NCI-H1105 (cell line): ENCODE measurements at places on chromosomes 12 and 14.

DNA sequence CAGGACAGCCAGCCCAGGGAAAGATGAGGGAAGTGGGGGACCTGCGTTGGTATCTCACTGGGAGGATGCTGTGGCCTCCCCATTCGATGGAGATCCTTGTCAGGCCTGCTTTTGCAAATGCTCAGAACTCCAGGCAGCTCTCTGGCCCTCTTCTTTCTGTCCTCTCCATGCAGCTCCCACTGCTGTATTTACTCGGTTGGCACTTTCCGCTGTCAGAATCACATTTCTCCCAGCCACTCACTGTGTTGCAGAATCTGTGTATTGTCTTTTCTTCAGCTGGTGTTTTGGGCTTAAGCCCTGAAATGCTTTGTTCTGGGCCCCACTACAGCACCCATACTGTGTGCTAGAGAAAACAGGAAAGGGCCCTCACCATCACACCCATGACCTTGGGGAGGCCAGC lies 401.1 kb downstream of the RGS6 start:
- no peak for DNase-seq

GRCh38 chr12:126033751-126034150 lies 968.5 kb downstream of the AACS start:
- no peak for DNase-seq

DNA sequence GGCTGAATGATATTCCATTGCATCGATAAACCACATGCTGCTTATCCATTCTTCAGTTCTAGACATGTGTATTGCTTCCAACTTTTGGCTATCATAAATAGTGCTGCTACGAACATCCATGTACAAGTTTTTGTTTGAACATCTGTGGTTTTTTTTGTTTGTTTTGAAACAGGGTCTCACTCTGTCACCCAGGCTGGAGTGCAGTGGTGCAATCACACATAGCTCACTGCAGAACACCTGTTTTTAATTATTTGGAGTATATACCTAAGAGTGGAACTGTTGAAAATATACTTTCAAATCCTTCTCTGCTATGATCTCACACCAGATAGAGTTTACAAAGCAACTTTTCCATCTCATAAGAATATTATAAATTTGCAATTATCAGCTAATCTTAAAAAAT lies 124.2 kb downstream of the TTC7B start:
- no peak for DNase-seq

DNA sequence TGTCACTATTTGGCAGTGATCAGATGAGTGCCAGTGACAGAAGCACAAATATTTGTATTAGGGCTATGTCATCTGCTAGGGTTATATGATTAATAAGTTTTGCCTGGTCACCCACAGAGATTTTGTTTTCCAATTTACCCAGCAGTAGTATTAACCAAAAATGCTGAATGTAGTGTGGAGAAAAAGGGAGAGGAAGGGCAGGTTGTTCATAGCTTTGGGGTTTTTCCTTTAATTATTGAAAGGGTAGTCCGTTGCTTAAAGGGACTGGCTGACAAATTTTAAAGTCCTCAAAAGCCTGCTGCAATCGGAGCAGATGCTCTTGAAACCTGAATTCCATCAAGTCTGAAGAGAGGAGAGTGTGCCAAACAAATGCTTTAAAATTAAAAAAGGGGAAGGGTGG lies 237.9 kb upstream of the CCDC196 start:
- no peak for DNase-seq

GRCh38 chr12:86711731-86712130 lies 455.5 kb upstream of the MGAT4C start:
- no peak for DNase-seq

GRCh38 chr12:122870867-122871664 lies 24.9 kb downstream of the VPS37B start:
- no peak for DNase-seq

- DNase-seq: no peak
Measured at GRCh38 chr12:100995771-100996170, 201.2 kb downstream of the ANO4 start.

DNA sequence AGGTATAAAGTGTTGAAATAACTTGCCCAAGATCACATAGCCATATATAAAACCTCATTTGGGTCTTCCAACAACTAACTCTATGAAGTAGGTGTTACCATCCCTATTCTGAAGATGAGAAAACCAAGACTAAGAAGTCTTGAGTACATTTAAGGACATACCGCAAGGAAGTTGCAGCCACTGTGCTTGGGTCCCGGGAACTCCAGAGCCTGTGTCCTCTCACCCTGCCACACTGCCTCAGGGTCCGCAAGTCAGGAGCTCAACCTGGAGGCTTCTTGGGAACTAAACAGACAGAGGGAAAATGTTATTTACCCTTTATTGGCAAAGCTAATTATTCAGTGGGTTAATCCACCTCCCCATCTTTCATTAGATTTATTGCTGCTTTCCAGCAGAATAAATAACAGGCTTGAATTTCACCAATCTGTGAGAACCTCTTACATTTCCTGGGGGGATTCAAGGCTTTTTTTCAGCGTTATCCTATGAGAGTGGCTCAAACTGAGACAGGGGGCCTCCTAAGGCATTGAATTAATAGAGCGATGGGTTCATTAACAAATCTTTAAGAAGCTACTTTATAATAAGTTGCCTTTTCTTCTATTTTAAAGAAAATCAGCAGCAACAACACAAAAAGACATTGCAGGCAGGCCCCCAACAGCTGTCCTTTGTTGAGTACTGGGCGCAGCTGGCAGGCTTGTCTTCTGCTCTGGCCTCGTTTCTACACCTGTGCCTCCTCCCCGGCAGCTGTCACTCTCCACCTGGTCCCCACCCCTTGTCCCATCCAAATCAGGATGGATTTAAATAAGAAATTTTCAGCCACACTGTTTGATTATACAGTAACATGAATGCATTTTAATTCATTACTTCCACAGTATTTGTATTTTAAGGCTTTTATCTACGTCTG lies 25.3 kb downstream of the PHLDA1 start:
- DNase-seq: peak; percentile 59

DNA sequence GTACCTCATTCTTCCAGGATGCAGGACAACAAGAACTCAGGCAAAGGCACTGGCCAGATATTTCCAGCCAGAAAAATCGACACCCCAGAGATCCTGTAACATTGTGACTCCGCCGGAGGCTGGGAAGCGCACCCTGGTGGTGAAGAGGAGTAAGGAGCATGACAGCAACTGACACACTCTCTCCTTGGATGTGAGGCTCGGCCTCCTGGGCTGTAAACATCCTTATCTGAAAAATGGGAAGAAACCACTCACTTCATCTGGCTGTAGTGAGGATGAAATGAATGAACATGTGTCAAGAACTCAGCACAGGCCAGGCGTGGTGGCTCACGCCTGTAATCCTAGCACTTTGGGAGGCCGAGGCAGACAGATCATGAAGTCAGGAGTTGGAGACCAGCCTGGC lies 27.5 kb downstream of the TCHP start:
- peak; percentile 15 for DNase-seq

DNA sequence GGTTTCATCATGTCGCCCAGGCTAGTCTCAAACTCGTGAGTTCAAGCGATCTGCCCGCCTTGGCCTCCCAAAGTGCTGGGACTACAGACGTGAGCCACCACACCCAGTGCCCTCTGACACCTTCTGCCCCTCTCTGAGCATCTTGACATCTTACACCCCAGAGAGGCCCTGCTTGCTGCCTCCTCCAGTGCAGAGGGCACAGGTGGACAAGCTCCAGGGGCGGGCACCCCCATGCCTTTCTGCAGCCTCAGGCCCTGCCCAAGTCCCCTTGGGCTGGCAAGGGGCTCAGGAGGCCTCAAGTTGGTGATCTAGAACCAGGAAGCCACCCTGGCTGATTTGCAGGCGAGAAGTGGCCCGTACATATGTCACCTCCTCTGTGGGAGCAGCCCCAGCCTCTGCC lies 11.2 kb upstream of the SH2B3 start:
- no peak for DNase-seq

- peak; percentile 77 for DNase-seq
Measured at GRCh38 chr12:67042697-67043131, 226.4 kb upstream of the CAND1 start.

- no peak for DNase-seq
Measured at GRCh38 chr12:119020406-119021360, 39.3 kb downstream of the SRRM4 start.

DNA sequence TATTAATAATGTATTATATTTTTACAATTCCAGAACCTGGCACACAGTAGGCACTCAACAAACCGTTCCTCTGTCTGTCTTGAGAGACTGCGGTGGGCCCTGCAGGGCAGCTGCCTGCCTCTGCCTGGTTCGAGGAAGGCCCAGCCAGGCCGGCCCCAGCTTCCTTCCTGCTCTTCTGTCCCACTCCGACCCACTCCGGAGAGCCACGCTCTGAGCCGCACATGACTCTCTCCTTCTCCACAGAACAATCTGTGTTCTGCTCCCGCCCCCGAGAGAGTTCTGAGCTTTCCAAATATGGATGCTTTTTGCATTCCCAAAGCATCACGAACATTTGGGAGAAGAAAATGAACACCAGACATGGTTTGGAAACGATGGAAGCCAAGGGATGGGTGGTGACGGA lies 57.3 kb downstream of the TTC7B start:
- DNase-seq: no peak

GRCh38 chr12:753611-754472 lies 1.5 kb downstream of the WNK1 start:
- DNase-seq: no peak

DNA sequence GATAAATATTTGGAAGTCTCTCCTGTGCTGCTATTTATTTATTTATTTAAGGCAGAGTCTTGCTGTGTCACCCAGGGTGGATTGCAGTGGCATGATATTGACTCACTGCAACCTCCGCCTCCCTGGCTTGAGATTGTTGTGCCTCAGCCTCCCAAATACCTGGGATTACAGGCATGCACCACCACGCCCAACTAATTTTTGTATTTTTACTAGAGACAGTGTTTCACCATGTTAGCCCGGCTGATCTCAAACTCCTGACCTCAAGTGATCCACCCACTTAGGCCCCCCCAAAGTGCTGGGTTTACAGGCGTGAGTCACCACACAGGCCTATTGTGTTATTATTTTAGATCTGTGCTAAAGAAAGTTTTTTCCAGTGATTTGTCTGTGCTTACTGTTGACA lies 225.2 kb downstream of the CCER1 start:
- no peak for DNase-seq

- DNase-seq: no peak
Measured at GRCh38 chr14:75371297-75371696, 56.5 kb upstream of the JDP2 start.

GRCh38 chr12:64034901-64035576 lies 187.1 kb downstream of the KICS2 start:
- no peak for DNase-seq

- peak; percentile 38 for DNase-seq
Measured at GRCh38 chr12:104291867-104292524, 11.5 kb upstream of the EID3 start.

- DNase-seq: no peak
Measured at GRCh38 chr14:73553845-73554244, 4.9 kb downstream of the HEATR4 start.

DNA sequence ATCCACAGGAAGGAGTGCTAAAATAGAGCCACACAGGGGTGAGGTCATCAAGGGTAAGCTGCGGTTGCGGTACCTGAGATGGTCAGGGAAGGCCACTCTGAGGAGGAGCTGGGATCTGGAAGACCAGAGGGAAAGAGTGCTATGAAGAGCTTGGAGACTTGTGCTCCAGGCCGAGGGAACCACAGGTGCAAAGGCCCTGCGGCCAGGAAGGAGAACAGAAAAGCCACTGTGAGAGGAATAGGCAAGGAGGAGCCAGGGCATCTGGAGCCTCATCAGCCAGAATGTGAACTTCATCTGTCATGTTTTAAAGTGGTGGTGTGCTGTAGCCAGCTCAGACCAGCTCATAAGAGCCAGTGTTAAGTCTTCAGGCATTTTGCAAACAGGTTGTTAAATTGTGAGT lies 5.5 kb upstream of the CCDC197 start:
- no peak for DNase-seq

- no peak for DNase-seq
Measured at GRCh38 chr12:130301559-130301958, 36.1 kb upstream of the PIWIL1 start.

DNA sequence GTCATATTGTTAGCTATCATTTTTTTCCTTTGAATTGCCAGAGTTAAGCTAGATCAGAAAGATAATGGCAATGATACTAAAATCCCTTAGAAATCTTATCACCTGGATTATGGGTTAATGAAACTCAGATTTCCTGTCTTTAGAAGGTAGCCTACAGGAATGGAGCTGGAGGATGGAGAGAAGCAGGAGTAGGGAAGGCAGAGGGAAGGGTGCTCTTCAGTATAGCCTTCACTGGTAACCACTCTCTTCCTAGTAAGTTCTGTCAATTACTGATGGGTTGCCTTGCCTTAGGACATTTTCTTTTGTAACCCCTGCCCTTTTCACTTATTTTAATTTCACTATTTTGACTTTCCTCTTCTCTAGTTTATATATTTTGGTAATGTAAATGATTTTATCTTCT lies 27.8 kb upstream of the ABCD2 start:
- no peak for DNase-seq

- DNase-seq: no peak
Measured at GRCh38 chr14:51744372-51745130, 92.8 kb downstream of the FRMD6 start.

- no peak for DNase-seq
Measured at GRCh38 chr14:45246691-45247090, 6.3 kb downstream of the MIS18BP1 start.

- DNase-seq: no peak
Measured at GRCh38 chr14:71662291-71662790, 269.9 kb upstream of the RGS6 start.

- no peak for DNase-seq
Measured at GRCh38 chr14:87066221-87066817, 926.7 kb downstream of the GALC start.

DNA sequence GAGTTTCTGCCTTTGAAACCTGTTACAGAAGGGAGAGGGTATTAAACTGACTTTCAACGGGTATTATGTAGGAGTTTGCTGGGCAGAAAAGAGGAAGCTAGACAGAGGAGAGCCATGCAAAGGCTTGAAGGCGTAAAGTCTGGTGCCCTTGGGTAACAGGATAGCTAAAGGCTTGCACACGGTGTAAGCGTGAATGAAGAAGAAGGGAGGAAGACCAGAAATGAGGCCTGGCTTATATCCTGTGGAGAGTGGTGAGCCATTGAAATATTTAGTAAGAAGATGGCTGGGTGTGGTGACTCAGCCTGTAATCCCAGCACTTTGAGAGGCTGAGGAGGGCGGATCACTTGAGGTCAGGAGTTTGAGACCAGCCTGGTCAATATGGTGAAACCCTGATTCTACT lies 22.6 kb downstream of the SUDS3 start:
- DNase-seq: no peak

DNA sequence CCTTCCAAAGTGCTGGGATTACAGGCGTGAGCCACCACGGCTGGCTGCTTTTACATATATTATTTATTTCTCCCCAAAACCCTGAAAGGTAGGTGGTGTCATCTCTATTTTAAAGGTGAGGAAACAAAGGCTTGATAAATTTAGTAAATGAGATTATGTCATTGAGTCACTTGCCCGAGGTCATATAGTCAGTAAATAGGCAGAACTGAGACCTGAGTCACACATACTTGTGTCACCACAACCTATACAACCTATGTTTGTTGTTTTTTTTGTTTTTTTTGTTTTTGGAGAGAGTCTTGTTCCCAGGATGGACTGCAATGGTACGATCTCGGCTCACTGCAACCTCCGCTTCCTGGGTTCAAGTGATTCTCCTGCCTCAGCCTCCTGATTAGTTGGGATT lies 12.8 kb downstream of the TSFM start:
- DNase-seq: no peak
